ENCODE measurements at places on chromosomes 4 and X.

DNA sequence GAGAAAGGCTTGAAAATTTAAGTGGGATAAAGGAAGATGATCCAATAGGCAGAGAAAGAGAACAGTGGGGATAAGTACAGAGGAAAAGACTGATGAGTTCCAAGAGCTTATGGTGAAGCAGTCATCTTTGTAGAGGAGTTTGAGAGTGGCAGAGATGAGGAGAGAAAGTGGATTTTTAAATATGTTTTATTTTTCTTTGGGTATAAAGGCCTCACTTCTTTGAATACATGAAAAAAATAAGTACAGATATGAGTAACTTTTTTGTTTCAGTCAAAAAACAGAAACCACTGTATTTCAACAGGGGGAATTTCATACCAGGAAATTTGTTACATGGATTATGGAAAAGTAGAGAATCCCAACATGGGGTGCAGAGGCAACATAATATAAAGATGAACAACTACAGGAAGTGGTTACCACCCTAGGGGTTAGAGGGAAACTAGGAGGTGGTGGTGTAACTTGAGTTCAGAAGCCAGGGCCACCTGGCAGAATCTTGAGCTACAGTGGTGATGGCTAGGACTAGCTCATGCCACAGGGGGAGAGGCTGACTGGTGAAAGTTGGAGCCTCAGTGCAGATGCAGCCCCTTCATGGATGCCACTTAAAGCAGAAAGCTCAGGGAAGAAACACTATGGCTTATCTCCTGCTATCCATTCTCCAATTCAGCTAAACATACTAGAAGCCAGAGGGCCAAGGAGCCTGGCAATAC, 3.4 kb upstream of the CYBB start:
- DNase-seq: no peak

GRCh38 chrX:114015966-114016365, 567.9 kb upstream of the HTR2C start:
- DNase-seq: no peak

DNA sequence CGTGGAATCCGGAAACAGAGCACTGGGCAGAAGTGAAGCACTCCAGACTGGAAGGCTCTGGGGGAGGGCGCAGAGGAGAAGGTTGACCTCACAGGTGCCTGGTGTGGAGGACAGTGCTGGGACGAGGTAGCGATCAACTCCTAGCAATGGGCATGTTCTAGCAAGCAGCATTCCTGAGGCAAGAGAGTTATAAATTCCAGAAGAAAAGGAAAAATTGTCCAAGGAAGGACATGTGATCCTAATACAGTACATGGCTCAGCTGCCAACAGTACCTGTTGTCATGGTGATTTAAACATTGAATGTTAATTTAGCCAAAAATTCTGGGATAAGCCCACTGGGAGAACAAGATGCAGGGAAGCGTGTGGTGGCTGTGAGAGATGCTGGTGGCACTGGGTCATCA, 8.2 kb downstream of the ARHGAP4 start:
- no peak for DNase-seq

GRCh38 chr4:172207258-172207657, 394.1 kb downstream of the GALNTL6 start:
- no peak for DNase-seq

DNA sequence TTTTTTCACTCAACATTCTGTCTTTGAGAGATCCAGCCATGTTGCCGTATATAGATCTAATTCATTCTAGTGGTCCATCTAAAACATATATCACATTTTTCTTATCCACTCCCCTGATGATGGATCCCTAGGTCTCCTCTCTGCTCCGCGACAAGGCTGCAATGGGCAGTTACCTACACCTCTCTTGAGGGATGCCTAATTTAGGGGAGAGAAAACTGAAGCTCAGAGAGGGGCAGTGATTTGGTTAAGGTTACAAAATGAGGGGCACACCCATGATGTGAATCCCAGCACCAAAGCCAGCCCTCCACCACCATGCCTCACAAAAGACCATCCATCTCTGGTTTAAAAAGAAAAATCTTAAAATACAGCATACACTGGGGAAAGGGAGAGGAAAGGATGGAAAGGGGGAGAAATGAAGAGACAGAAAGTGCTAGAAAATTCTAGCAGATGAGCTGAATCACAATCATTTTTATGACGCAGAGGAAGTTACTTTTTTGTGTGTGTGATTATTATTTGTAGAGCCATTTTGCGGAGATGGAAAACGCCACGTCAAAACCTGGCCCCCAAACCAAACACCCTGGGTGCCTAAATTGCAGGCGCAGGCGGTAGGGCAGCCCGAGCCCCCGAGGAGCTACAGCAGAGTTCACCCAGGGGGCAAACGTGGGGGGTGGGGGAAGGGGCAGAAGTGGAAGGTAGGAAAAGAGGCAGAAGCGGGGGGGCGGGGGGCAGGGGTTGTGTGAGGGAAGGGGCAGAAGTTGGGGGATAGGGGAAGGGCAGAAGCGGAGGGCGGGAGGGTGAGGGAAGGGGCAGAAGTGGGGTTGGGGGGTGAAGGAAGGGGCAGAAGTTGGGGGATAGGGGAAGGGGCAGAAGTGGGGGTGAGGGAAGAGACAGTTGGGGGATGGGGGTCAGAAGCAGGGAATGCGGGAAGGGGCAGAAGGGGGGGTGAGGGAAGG, 1.3 kb upstream of the TSPYL2 start:
- DNase-seq: peak; percentile 28

DNA sequence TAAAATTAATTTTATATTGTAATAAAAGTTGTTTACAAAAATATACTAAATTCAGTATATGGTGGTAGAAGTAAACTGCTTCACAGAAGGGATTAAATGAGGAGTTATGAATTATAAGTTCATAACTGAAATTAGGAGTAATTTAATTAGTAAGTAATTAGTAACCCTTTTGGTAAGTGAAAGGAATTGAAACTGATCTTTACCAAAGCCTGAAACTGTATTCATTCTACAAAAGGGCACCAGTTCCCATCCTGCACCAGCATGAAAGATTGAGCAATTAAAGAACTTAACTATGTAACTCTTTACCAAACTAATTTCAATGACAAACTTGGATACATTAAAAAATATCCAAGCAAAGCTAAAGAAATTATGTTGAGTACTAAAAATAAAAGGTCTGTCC, 8.2 kb downstream of the MED14 start:
- DNase-seq: no peak

Measured in central memory CD4-positive, alpha-beta T cell (primary cell).